ENCODE measurements at places on chromosomes 2 and 18.

GRCh38 chr2:39325966-39326365 is 82.2 kb upstream of the CDKL4 start:
- DNase-seq = no peak

- no peak for DNase-seq
Measured at GRCh38 chr2:170236680-170237047, 58.7 kb downstream of the MYO3B start.

DNA sequence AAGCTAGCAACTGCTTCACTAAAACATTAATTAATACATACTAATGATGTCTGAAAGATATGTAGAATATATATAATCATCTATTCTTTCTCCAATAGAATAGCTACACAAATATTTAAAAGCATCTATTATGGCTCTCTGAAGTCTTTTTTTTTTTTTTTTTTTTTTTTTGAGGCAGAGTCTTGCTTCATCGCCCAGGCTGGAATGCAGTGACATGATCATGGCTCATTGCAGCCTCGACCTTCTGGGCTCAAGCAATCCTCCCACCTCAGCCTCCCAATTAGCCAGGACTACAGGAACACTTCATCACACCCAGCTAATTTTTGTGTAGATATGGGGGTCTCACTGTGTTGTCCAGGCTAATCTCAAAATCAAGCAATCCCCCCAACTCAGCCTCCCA is 120.4 kb upstream of the KYNU start:
- no peak for DNase-seq

DNA sequence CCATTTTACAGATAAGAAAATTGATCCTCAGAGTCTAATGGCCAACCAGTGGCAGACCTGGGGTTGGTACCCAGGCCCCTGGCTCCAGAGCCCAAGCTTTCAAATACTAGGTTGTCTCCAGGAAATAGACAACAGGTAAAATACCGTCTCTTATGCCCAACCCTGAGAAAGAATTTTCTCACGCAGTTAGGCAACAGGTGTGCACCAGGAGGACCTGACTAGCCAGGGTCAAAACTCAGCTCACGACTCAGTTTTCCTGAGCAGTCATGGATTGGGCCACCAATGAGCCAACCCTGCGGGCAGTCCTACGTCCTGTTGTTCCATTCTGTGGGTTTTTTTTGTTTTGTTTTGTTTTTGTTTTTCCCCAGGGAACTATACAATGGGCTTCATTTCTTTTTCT is 13.5 kb downstream of the TRIB2 start:
- DNase-seq = no peak

- no peak for DNase-seq
Measured at GRCh38 chr2:2007551-2008501, 263.5 kb upstream of the PXDN start.

GRCh38 chr18:48216639-48217257 is 192.4 kb downstream of the ZBTB7C start:
- no peak for DNase-seq
